Foreskin keratinocyte (primary cell): ENCODE measurements at places on chromosomes 1 and 21.

DNA sequence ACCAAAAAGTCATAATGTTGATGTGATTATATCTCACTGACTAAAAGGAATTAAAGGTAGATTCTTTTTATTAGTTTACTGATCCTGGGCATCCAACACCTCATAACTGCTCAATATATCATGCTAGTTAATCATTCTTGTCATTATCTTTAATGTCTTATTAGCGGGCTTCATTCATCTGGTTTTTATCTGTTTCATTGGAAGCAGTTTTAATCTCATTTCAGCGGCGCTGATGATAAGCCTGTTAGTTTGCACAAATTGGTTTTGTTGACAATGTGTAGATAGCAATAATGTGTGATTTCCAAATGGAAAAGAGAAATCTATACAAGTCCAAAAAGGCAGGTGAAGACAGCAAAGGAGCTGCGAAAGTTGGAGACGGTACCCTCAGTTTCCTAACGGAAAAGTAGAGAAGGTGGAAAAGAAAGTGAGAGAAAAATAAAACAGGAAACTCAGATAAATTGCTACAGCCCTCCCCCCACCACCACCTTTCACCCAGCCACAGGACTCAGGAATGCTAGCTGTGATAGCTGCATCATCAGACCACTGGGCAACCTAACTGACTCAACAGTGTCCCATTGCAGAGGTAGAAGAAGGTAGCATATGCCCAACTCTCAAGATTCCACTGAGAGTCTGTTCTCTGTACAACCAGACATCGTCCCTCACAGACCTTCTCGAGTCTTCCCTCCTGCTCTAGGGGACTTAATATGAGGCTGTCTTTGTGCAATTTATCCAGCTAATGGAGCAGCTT lies 241.7 kb upstream of the CAMK1G start:
- no peak for DNase-seq

GRCh38 chr21:34732388-34732821 lies 63.6 kb downstream of the CLIC6 start:
- DNase-seq: peak; percentile 96

DNA sequence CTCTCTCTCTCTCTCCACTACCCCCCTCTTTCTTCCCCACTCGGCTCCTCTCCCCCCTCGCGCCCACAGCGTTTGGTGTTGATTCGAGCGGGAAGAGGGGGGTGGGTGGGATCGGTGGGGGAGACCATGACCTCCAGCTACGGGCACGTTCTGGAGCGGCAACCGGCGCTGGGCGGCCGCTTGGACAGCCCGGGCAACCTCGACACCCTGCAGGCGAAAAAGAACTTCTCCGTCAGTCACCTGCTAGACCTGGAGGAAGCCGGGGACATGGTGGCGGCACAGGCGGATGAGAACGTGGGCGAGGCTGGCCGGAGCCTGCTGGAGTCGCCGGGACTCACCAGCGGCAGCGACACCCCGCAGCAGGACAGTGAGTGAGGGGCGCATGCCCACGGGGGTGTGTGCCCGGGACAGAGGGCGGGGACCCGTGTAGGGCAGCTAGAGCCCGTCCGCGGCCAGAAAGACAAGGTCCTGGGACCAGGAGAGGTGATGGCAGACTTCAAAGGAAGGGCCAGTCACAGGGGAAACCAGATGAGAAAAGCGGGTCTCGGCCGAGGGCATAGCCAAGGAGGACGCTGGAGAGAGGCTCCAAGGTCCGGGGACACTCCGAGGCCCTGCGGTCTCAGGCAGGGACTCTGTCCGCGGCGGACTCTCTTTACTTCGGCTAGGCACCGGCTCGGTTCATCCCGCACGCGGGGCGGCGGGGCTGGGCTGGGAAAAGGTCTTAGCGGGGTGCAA lies at the start of gene PRRX1:
TSS of gene PRRX1 (plus strand) at position 39 of the 735 bp plus-strand sequence. CDS start at position 127, 88 bp downstream.
- DNase-seq: no peak

DNA sequence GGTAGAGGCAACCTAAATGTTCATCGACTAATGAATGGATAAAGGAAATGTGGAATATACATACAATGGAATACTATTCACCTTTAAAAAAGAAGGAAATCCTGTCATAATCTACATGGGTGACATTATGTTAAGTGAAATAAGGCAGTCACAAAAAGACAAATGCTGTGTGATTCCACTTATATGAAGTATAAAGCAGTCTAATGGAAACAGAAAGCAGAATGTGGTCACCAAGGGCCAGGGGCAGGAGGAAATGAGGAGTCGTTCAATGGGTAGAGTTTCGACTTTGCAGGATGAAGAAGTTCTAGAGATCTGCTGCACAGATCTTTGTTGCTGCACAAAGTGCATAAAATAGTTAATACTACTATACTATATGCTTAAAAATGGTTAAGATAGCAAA lies 7.8 kb downstream of the DIPK1A start:
- DNase-seq: no peak

DNA sequence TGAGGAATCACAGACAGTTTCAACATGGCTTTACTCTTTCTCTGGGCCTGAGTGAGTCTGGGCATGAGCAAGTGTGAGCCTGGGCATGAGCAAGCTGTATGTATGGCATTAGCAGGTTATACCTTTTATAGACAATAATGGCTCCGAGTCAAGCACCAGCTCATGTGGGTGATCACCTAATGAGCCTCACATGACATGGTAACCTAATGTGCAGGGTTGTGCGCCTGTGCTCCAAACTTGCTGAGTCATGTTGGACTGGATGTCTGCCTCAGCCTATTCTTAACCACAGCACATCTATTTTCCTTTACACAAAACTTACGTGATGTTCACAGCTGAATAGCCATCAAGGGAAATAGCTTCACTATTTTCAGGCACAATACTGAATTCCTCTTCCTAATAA lies 236.2 kb upstream of the NRIP1 start:
- peak; percentile 79 for DNase-seq

GRCh38 chr1:232511172-232511571 lies 118.8 kb downstream of the SIPA1L2 start:
- no peak for DNase-seq
